ENCODE measurements at places on chromosomes 11 and 22.

DNA sequence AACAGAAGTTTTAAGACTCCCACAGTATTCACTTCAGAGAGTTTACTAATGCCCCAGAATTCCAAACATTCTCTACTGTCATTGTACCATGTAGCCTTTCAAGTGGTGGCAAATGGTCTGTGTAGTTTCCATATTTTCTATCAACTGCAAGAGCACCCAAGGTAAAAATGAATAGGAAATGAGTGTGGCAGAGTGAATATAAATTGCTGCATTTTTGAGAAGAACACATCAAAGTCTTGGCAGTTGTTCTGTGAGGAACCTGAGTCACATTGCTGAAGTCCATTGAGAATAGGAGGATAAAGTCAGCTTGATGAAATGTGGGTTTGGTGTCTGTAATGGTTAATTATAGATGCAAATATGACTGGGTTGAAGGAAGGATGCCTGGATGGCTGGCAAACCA lies 193.6 kb downstream of the AASDHPPT start:
- no peak for DNase-seq

DNA sequence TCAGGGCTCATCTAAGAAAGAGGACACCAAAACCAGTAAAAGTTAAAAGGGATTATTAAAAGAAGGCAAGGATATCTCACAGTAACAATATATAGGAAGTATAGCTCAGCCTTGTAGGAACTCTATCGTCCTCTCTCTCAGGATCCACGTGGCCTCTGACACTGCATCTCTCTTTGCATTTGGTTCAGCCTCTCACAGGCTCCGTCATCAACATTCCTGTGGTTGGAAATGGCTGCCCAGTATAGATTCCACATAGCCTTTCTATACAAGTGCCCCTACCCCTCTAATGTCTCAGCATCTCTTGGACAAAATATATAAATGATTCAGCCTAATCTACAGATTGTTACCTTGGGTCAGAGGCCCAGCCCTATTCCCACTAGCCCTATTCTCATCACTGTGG lies 101.3 kb upstream of the DBX1 start:
- DNase-seq, result no peak

- DNase-seq, result no peak
Measured at GRCh38 chr11:95835351-95835750, 45.1 kb downstream of the CEP57 start.

DNA sequence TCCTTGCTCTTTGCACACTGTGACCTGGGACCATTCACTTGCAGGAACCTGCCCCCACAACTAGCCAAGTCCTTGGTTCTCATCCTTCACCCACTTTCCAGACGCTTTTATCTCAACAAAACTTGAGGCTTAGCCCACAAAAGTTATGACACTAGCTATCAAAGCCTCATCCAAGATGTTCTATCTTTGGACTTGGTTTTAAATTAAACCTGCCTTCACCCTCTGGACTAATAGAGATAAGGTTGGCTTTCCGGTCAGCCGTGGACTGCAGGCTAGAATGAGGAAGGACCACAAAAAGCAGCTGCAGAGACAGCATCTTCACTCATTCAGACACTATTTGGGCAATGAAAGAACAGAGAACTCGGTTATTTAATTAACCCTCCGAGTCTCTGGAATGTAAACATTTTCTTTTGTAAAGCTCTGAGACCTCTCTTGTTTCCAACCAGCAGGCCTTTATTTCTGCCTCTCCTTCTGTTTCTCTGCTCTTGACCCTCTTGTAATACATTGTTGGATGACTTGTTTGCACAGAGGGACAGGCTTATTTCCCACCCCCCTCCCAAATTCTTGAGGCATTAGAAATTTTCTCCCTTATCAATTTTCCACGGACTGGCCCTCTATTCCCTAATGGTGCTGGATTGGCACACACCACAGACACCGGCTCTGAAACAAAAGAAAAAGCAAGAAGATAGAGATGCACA lies 41.4 kb downstream of the ARL14EP start:
- DNase-seq, result no peak

GRCh38 chr22:25388866-25389540 lies 169.6 kb downstream of the CRYBB2 start:
- DNase-seq, result peak; percentile 18

DNA sequence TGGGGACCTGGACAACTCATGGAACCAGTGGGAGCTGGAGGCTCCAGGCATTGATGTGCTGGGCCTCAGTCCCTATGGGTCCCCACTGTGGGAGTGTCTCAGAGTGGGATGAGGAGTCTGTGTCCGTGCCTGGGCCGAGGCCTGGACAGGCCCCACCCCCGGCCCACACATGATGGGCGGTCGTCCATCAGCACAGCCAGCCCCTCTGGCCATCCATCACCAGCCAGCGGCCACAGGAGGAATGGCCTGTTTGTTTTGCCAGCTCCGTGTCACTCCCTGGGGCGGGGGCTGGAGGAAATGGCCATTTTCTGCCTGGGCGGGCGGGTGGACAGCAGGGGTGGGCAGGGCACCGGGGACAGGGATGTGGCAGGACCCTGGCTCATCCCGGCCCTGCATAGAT lies 13.0 kb upstream of the TBX1 start:
- DNase-seq, result no peak

DNA sequence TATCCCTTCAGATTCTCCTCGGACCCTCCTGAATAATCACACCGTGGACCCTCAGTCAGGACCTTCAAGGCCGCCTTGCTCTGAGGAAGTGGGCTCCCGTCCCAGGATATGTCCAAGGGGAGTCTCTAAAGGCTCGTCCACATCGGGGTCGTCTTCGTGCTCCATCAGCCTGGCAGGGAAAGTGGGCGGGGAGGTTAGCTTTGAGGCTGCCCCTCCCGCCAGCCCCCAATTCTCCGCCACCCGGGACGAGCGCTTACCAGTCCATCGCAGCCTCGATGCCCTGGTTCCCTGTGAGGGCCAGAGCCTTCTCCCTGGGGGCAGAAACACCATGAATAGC lies 472 bp downstream of the UBXN1 start:
- no peak for DNase-seq

- no peak for DNase-seq
Measured at GRCh38 chr11:28735511-28735910, 627.3 kb downstream of the METTL15 start.

GRCh38 chr22:24699876-24700275 lies 74.6 kb downstream of the PIWIL3 start:
- DNase-seq, result no peak

DNA sequence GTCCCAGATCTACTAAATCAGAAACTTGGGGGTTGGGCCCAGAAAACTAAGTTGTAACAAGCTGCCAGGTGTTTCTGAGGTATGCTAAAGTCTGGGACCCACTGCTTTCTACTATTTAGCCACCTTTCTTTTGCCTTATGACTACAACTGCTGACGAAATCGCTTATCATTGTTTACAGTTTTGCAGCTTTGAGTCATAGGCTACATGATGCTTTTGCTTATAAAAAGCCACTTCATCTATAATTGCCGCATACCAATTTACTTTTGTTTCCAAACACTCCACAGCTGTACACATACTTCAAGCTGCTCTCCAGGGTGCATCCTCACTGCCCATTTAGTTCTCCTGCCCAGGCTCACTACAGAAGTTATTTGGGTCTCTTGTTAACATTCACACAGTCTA lies 144.7 kb downstream of the ENTHD1 start:
- DNase-seq, result no peak

DNA sequence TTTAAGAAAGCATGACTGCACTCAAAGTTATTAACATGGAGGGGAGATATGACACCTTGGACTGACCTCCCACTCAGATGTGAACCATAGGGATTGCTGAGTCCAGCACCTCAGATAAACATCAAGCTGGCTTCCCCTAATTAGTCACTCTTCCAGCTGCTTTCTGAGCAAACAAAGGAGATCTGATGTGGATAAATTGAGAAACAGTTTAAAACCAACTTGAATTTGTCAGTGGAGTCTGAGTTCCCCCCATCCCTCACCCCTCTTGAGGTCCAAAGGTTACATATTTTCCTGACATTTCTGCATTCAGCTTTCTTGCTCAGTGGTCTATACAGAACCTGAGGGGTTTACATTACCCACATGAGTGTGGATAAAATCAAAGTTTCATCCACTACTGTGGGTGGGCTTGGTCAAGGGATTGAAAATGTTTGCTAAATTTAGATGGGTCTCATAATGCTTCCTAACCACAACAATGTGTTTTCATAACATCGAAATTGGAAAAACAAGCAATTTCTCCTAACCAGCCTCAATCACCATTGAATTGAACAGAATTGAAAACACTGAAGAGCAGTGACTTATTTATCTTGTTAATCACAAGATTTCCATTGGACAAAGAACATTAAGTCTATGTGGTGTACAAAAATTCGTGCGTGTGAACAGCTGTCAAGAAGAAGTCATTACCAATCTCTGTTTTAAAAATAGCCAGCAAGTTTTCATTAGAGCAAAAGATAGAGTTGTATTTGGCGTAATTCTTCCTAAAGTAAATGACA lies 292.3 kb downstream of the METTL15 start:
- DNase-seq, result peak; percentile 6

DNA sequence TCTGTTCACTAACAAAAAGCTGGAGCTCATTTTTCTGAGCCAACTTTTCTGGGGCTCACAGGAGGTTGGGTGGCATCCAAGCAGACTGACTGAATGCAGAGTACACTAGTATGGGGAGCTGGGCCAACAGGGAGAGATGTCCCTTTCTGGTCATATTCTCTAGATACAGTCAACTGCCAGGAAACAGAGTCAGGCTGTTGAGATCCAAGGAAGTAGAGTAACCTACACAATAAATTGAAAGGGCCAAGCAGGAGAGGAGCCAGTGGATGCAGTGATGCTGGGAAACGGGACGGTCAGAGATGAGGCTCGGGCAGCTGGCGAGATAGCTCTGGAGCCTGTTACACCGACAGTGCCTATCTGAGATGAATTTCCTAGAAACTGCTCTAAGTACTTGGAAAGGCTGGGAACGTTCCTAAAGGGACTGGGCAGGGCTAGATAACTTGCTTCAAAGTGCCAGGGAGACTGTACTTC lies 71.1 kb downstream of the LARGE2 start:
- no peak for DNase-seq

DNA sequence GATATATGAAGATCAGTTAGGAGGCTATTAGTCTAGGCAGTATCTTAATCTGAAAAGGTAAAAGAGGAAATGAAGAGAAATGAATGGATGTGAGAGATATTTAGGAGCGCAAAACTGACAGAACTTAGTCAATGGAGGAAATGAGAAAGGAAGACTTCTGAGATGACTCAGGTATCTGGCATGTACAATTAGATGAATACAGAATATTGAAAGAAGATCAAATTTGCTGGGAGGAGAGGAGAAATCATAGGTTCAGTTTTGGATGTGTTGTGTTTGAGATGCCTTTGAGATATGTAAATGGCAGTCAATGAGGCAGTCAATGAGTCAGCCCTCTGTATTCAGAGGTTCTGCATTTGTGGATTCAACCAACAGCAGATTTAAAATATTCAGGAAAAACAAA lies 42.9 kb upstream of the GAB2 start:
- peak; percentile 18 for DNase-seq

All from mesendoderm (in vitro differentiated cells).